ENCODE measurements at places on chromosomes 1 and 21.

GRCh38 chr1:3908886-3909517, 8.9 kb upstream of the C1orf174 start:
- DNase-seq, result peak; percentile 13

- DNase-seq, result no peak
Observed at GRCh38 chr21:32562915-32563314, 22.4 kb downstream of the TCP10L start.

GRCh38 chr1:89331890-89332289, 32.0 kb upstream of the GBP6 start:
- no peak for DNase-seq

DNA sequence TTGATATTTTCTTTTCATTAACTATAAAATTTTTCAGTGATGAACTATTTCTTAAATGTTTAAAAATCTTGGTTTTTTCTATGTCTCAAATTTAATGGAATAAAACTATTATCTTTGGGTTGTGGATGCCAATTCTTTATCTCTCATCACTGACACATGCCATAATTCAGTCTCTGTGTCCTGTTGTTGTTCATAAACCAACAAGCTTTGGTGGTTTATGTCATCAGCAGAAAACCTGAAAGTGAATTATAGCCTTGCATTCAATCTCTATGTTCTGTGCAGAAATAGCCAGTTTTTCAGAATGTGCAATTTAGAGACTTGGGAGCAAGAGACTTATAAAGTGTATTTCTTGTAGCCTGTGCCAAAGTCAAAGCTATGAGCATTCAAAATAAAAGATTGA, 462.6 kb upstream of the ADGRL4 start:
- DNase-seq, result no peak

DNA sequence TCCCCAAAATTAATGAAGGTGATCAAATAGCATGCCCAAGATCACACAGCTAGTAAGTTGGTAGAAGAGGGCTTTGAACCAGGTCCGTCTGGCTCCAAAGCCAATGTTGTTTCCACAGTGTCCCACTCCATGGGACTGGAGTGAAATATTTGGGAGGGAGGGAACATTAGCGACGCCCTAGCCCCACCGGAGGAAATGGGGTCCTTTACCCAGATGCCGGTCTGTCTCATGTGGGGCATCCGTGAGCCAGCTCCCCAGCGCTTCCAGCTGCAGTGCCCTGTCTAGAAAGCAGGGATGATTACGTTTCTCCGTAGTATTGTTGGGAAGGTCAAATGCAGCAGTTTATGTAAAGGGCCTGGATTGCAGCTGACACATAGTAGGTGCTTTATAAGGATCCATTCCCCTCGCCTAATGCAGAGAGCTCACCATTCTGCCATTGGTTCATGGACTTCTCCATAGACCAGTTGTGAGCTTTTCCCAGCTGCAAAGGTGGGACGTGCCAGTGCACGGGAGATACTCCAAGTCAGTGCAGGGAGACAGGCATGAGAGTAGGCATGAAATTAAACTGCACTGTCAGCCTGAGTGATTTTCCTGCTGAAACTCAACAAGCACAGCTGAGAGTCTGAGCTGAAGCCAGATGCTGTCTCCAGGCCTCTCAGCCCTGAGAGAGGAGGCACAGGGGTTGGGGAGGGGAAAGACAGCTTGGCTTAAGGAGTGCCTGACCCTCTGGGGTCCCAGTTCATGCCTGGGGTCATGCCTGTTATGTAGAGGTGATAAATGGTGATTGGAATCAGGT, 24.7 kb downstream of the QSOX1 start:
- no peak for DNase-seq

GRCh38 chr1:230303069-230303468, 123.1 kb downstream of the PGBD5 start:
- no peak for DNase-seq

GRCh38 chr1:161733526-161733925, 12.2 kb downstream of the FCRLB start:
- no peak for DNase-seq

- no peak for DNase-seq
Observed at GRCh38 chr1:160644399-160644798, 2.4 kb downstream of the SLAMF1 start.

GRCh38 chr1:91122106-91122717, 100.4 kb upstream of the ZNF644 start:
- DNase-seq, result no peak

DNA sequence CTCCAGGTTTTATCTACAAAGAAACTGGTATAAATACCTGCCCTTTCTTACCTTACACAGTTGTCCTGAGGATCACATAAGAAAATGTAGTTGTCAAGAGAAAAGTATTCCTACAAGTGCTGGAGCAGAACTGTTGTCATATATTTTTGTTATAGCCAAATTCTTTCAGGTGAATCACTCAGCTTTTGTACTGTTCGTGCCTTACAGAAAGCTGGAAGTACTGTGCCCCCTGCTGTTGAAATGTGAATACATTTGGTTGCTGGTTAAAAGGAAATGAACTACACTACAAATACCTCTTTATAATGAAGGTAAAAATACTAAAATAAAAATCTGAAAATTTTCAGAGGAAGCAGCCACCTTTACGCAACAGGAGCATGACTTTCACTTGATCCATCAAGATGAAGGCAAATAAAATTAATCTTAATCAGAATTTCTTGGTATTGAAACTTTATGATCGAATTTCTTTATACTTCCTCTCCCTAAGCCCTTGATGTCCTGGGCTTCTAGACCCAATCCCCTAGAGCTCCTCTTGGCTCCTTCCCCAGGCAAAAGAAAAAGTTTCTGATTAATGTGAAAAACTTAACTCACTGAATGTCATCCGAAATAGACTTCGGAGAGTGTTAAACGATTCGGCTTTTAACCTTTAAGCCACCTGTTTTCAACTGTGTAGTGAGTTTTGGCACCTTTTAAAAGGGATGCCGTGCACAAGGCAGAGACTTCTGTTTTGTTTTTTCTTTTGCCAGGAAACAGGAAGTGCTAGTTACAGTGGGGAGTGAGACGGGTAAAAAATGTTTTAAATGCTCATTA, 12.5 kb downstream of the CHML start:
- peak; percentile 40 for DNase-seq

DNA sequence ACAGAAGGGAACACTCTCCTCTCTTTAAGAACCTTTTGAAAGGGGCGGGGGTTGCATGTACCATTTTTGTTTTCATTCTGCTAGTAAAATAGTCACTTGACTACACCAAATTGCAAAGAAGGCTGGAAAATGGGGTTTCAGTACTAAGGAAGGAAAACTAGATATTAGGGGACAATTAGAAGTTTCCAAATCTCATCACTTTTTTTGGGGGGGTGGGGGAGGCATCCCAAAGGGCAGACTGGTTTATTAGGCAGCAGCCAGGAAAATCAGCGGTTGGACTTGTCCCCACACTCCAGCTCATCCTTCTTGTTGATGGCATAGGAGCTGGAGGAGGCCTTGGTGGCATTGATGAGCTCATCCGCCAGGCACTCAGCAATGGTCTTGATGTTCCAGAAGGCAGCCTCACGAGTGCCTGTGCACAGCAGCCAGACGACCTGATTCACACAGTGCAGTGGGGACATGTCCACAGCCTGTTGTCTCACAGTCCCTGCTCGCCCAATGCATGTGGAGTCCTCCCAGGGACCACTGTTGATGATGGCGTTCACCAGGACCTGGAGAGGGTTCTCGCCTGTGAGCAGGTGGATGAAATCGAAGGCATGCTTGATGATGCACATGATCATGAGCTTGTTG, 1.7 kb upstream of the TMEM50B start:
- DNase-seq, result no peak

DNA sequence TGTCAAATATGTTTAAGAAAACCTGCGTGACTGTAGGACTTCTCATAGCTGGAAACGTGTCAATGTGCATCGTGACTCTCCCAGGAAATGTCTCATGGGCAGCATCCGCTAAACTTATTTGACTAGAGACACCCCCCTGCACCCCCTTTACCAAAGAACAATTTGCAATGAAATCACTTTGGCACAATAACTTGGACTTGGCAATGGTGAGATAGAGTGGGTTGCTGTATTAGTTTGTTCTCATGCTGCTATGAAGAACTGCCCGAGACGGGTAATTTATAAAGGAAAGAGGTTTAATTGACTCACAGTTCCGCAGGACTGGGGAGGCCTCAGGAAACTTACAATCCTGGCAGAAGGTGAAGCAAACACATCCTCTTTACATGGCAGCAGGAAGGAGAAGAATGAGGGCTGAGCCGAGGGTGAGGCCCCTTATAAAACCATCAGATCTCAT, 13.8 kb downstream of the CLDN14 start:
- DNase-seq, result no peak

- no peak for DNase-seq
Observed at GRCh38 chr1:175630076-175630475, 113.3 kb downstream of the TNR start.

DNA sequence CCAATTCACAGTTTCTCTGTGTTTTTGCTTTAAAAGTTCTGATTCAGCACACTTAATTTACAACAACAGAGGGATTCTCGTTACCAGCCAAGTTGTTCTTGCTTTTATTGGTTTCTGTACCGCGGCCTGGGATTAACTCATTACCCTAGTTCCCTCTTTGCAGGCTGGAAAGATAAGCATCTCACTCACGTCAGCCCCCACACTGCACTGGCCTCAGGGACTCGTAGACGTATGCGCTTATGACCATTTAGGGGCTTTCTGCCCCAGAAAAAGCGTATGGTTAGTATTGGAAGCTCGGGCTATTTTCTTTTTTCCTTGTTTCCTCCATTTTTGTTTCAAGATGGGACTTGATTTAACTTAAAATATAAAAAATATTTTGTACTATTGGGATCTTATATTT, 76.0 kb downstream of the POFUT2 start:
- DNase-seq, result no peak

Measured in CD4-positive, alpha-beta T cell treated with Interleukin-15 for 1 hour (primary cell).